ENCODE measurements at places on chromosomes 11 and 22. TPM values are rescaled to one million over a fixed set of nuclear protein-coding genes. Genes with fewer than 3 reads are reported as not detected.
A peak's percentile ranks its signal among the peaks of the same experiment; 100 is the strongest.

DNA sequence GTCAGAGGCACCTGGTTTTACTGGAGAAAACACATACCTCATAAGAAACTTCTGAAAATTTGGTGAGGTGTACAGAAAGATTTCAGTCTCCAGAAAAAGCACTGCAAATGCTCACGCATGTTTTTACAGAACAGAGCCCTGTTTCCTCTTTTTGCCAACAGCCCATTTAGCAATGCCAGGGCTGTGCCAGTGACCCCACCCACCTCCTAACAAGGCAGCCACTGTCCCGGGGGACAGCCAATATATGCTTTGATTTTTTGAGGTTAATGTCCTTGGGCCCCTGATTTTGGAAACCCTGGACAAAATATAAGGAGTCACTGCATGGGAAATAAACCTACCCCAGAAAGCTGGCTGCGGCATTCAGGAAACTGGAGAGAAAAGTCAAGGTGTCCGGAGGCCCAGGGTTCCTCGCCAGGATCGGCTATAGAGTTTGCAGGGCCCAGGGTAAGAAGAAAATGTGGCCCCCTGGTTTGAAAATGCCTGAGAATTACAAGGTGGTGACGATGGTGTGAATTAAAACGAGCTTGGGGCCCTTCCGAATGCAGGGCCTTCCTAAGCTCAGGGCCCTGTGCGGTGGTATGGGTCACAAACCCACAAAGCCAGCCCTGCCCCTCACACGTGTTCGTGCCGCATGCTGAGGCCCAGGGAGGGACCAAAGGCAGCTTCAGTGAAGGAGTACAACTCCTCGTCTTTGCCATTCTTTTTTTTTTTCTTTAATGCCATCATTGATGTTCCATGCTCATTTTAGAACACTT is 71.1 kb upstream of the WNT7B start:
- no peak for DNase-seq

DNA sequence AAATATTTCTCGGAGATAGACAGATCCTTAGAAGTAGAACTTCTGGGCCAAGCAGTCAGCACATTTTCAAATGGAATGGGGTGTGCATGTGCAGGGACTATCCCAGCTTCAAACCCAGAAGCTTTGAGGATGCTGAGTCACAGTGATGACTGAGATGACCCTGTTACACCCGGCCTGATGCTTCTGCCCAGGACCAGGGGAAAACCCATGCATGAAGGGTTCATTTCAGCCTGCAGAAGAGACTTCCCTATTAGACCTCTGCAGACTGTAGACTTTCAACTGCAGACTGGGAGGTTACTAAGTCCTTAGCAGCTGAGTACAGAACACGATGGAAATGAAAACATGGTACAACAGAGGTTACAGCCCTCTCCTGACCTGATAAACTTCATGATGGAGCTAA is 3.6 kb upstream of the OR2AT4 start:
- DNase-seq, result no peak

The MMP1 gene
- not detected for total RNA-seq

GRCh38 chr11:96141626-96142025 is 201.4 kb downstream of the MAML2 start:
- no peak for DNase-seq

- DNase-seq, result no peak
These were observed 13.0 kb upstream of the MCHR1 start for GRCh38 chr22:40666151-40666848.

- no peak for DNase-seq
These were observed 23.8 kb downstream of the MICAL3 start for GRCh38 chr22:18000441-18001039.

GRCh38 chr11:84573868-84574267 is 1053.3 kb downstream of the DLG2 start:
- DNase-seq, result no peak

- no peak for DNase-seq
These were observed 81.4 kb downstream of the SFI1 start for GRCh38 chr22:31577711-31578110.

DNA sequence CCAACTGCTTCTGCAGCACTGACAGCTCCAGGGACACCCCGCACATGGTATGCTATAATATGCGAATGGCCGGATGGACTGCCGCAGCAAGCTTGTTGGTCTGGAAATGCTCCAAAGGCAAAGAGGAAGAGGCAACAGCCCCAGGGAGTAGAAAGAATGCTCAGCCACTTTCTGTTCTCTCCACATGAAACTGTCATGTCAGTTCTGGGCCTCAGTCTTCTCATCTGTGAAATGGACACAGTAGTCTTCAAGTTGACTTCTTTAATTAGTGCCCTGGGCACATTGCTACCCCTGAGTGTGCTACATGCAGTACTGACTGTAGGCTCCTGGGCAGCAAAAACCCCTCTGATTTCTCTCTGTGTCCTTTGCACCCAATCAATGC is 19.9 kb downstream of the IL10RA start:
- no peak for DNase-seq

DNA sequence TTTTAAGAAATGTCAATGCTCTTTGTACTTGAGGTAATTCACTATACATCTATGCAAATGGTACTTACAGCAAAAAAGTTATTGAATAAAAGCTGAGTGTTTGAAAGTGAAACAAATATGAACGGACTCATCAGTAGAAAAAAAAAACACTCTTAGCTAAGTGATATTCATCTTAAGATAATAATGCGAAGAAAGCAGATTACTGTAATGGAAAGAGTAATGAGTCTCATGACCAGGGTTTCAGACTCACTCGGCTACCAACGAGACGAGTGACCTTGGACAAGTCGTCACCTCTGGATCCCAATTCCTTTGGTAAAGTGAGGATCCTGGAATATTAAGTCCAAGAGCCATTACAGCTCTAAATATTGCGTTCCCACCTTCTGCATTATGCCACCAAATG is 57.0 kb downstream of the PACSIN2 start:
- no peak for DNase-seq

The OR52A1 gene
- not detected for total RNA-seq

- DNase-seq, result no peak
These were observed 24.1 kb upstream of the CDC42EP2 start for GRCh38 chr11:65290448-65291165.

The FAM111B gene
- 69.0 TPM for total RNA-seq

The RAB38 gene
- total RNA-seq, result 0.70 TPM

- no peak for DNase-seq
These were observed 934 bp downstream of the HSD17B12 start for GRCh38 chr11:43681401-43681942.

DNA sequence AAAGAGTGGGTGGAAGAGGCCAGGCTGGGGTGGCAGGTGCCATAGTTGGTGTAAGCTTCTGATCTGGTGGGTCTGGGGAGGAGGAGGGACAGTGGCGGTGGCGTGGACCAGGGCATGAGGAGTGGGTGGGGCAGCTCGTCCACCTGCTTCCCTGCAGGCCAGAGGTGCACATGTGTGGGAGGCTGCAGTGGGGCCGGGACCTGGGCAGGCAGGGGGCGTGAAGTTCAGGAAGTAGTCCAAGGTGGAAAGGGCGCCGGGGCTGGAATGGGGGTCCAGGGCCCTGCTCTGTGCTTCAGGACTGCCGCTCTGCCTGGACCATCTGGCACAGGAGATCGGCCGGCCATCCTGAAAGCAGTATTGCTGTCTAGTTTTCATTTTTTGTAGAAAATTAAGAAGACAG is 15.9 kb downstream of the RIBC2 start:
- DNase-seq, result no peak

GRCh38 chr22:37777122-37777687 is 30.5 kb upstream of the GCAT start:
- no peak for DNase-seq

The TMEM45B gene
- total RNA-seq, result not detected

DNA sequence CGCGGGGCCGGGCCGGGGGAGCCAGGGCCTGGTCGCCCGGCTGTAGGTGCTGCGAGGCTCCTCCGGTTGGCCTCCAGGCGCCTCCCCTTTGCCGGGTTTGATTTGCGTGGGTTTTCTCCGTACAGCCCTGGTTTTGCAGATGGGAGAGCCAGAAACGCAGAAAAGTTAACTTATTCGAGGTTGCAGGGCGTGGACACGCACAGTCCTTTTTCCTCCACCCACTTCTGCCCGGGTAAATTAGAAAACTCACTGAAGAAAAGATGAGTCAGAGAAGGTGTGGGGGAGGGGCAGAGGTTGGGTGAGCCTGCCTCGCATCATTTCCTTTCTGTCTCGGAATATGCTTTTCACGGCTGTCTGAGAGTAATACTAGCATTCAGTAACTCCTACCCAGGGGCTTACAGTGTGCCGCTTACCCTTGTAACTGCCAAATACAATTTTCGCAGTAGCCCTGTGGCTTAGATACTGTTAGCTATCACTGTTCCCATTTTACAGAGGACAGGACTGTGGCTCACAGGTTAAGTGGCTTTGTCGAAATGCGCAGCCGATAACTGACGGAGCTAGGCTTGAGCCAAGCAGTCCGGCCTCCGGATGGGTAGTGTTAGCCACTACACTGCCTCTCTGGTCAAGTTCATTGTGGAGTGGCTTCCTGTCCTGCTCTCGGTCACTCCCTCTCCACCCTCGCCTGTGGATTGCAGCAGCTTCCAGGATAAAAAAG is 812 bp downstream of the FADD start:
- peak; percentile 93 for DNase-seq

GRCh38 chr11:69862797-69863543 is 43.8 kb upstream of the FGF3 start:
- no peak for DNase-seq

The OR10D3 gene
- not detected for total RNA-seq

The FAM180B gene
- total RNA-seq, result not detected

DNA sequence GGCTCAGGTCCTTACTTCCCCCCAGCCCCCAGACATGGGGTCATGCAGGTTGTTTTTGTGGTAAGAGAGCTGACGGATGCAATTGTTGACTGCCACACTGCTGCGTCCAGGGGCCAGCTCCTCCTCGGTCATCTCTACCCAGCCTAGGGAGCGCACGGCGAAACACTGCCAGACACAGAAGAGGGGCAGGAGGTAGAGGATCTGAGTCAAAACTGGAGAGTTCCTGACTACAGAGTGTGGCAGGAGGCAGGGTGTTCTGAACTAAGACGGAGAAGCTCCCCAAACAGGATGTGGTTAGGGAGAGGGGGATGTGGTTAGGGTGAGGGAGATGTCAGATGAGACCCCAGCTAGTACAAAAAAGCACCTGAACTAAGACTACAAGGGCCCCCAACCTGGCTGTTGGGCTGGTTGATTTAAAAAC is 12.3 kb downstream of the SMPD1 start:
- peak; percentile 95 for DNase-seq

GRCh38 chr11:122253589-122254231 is 137.7 kb upstream of the BLID start:
- DNase-seq, result no peak

DNA sequence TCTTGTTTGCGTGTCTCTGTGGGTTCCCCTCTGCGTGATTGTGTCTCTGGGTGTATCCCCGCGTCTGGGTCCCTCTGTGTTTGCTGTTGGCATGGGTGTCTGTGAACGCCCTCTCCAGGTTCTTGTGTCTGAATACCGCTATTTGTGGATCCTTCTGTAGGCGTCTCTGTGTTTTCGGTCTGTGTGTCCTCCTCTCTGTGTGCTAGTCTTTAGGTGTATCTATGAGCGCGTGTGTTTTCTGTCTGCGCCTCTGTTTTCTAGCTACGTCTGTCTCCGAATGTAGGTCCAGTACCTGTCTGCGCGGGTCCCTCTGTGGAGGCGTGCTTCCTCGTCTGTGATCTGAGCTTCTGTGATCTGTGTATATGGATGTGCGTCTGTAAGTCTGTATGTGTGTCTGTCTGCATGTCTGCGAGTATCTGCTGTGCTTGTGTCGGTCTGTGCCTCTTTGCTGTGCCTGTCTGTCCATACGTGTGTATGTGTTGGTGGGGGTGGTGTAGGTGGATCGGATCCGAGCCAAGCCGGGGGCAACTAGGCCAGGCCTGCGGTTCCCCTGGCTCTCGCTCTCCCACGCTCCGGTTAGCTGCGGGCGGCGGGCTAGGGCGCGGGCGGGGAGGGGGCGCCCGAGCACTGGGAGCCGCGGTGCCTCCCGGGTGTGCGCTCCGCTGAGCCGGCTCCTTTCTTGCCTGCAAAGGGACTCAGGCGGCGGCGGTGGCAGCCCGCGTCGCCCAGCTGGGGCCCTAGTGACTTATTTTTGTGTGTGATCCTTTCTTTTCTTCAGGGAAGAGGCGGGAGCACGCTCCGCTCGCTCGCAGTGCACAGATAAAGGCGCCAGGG is 105.3 kb upstream of the E2F8 start:
- no peak for DNase-seq

- DNase-seq, result peak; percentile 26
These were observed 66.8 kb downstream of the LARGE1 start for GRCh38 chr22:33853200-33854097.

- DNase-seq, result peak; percentile 72
These were observed 56.5 kb downstream of the NAT10 start for GRCh38 chr11:34161812-34162492.

The MS4A10 gene
- total RNA-seq, result not detected

The YPEL1 gene
- total RNA-seq, result 8.8 TPM

The CD248 gene
- total RNA-seq, result 79.5 TPM

DNA sequence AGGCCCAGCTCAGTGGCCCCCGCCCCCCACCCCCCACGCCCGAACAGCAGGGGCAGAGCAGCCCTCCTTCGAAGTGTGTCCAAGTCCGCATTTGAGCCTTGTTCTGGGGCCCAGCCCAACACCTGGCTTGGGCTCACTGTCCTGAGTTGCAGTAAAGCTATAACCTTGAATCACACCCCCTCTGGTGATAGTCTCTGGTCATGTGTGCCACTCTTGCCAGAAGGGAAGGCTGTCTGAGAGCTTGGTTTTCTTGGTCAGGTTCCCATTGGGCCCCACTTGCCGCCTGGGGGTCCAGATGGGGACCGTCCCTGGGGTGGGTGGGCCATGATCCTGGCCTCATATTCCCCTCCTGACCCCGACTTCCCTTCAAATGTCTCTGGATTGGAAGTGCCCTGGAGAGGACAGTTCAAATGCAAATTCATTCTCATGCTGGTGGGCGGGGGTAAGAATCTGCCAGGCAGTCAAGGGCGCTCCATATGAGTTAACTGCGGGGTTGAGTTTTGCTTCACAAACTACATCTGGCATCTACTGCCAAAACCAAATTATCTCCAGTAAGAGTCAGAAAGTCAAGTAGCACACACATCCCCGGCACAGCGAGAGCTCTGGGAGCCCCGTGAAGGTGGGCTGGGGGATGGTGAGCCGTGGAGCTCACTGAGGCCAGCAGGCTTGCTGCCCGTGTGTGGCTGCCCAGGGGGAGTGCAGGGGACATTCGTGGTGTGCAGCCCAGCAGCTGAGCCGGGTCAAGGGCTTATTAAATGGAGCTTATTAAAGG is 35.7 kb downstream of the B3GAT1 start:
- DNase-seq, result no peak

- no peak for DNase-seq
These were observed 3.6 kb upstream of the CCND1 start for GRCh38 chr11:69637198-69637940.

DNA sequence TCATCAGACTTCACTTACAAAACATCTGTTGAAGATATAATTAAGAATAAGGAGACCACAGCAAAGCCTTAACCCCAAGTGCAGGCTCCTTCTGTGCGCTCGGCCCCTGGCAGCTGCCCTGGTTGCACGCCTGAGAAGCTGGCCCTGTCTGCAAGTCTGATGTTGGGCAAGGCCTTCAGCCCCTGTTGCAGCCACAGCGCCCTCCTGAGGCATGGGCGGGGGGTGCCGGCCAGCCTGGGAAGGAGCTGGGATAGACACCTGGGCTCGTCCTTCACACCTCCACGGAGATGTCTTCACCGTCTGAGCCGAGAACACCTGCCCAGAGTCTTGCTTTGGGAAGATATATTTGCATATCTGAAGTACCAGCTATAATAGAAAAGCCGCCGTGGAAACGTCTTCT is 104.1 kb downstream of the MPPED1 start:
- DNase-seq, result no peak

- DNase-seq, result no peak
These were observed 27.9 kb upstream of the FZD4 start for GRCh38 chr11:86983021-86983488.

All from activated CD8-positive, alpha-beta T cell treated with anti-CD3 and anti-CD28 coated beads, Interleukin-2, amount 10 ng/mL, durations not matched to agents 7 days and 5 days (primary cell).